ENCODE measurements at places on chromosomes 4 and X.

DNA sequence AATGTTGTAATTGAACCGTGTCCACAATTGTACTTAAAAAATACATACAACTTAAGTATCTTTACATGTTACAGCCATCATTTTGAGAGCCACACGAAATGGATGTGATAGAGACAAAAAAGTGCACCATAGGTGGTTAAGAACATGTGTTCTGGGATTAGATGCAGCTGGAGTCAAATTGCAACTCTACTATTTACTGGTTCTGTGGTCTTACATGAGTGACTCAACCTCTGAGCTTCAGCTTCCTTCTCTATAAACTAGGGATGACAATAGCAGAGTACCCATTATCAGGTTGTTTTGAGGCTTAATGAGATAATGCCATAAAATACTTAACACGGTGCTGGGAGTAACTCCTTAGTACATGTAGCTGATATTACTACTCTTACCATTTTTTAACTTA lies 130.4 kb downstream of the IDS start:
- no peak for DNase-seq

- no peak for DNase-seq
Measured at GRCh38 chr4:53306729-53307128, 59.1 kb downstream of the SCFD2 start.

DNA sequence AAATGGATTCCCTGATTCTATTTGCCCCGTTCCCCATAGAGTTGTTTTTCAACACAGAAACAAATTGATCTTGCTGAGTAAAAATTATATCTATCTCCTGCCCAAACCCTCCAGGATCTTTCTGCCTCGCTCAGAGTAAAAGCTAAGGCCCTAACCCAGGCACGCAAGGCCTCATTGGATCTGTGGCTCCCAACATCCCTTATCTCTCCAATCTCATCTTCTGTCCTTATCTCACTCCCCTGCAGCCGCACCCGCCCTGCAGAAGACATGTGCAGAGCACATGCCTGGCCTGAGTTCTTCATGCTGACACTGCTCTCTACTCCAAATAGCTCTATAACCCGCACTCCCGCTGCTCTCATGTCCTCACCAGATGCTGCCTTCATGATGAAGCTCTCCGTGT lies 543.8 kb upstream of the ZFP42 start:
- no peak for DNase-seq

DNA sequence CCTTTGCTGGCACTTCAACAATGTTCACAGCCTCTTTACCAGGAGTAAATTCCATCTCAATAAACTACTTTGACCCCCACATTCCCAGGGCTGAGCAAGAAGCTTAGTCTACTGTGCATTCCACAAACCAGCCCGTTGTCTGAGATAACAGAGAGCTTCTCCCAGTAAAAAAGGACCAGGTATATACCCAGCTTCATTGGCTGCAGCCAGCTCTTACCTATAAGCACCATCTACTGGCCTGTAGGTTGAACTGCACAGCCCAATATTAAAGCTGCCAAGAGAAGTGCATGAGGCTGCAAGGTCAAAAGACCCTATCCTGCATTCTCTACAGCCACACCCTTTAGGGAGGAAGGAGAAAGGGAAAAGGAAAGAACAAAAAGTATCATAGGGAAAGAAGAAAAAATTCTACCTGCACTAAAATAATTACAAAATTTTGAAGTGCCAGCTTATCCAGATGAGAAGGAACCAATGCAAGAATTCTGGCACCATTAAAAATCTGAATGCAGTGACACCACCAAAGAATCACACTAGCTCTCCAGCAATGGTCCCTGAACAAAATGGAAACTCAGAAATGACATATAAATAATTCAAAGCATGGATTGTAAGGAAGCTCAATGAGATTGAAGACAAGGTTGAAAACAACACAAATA lies 45.7 kb upstream of the INTU start:
- DNase-seq, result peak; percentile 74

GRCh38 chr4:157294575-157294974 lies 74.0 kb downstream of the GRIA2 start:
- DNase-seq, result no peak

DNA sequence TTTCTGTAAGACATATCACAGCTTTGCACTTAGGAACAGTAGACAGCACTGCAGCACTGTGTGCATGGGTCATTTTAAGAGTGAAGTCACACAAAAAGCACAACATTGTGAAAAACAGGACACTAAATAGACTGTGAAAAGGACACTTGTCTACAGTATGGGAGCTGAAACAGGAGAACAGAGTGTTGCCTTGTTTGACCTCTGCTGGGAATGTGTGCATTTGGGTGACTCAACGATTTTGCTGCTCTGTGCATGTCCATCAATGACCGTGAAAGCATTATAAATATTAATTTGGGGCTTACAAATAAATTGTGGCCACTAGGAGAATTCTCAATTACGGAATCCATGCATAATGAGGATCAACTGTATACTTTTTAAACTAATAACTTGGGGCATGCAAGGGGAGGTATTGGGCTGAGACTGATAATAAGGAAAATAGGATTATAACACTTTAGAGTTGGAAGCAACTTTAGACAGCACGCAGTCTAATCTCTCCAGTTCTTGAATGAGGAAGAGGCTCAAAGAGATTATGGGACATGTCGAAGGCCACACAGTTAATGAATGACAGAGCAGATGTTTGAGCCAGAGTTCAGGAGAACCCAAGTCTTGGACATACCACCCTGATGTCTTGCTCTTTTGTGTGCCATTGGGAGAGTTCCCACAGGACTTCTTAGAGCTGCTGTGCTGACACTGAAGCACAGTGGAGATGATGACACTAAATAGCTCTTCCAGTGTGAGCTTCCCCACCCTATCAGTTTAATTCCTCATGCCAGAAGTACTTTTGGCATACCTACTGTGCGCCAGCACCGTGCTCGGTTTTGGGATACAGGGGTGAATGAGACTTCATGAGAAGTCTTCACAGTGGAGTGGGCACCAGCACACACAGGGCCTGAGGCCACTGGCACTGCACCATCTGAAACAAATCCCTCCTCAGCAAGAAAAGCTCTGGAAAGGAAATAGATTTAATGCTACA lies 79.3 kb downstream of the FRAS1 start:
- no peak for DNase-seq

DNA sequence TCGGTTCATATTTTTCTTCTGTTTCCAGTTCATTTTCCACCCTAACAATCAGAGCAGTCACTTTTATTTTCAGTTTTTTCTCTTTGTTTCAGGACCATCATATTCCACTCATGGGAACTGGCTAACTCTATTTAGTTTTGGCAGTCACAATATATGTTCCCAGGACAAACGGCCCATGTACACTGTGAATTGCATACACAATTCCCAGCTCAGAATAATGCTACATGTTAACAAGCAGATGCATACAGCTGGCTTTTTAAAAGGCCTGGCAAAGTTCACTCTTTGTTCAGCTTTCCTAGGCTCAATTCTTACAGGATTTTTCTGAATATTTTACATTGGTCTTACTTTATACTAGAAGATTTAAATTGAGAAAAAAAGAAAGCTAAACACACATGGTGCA lies 224.9 kb downstream of the ANKRD50 start:
- DNase-seq, result no peak

DNA sequence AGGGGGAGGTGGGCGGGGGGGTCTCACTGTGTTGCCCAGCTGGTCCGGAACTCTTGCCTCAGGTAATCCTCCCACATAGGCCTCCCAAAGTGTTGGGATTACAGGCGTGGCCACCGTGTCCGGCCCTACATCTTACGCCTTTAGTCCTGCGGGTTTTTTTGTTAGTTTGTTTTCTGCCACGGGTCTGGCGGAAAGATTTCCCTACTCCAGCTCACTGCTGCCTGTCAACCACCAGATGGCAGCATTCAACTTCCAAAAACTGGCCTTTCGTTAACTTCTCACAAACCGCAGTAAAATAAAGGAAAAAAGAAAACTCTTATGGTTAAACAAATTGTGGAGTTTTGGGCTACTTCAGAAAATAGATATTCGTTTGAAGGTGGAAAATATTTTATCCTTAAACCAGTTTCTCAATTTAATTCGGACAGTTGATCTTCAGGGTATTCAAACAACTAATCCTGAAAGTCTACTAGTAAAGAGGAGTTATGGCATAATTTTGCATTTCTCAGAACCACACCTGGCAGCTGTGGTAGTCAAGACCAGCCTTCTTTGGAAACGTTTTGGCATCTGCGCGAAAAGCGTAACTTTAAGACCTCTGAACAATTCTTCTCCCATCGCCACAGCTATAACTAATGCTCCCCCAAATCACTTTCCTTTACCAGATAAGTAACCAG lies 41.1 kb downstream of the LUZP4 start:
- peak; percentile 16 for DNase-seq
